ENCODE measurements at places on chromosomes 5 and 9. TPM values are rescaled to one million over a fixed set of nuclear protein-coding genes. Genes with fewer than 3 reads are reported as not detected.
A peak's percentile ranks its signal among the peaks of the same experiment; 100 is the strongest.

The AGXT2 gene
- total RNA-seq, result not detected

The PCDHB16 gene
- 0.10 TPM for total RNA-seq

The CDX1 gene
- not detected for total RNA-seq

The GABRA1 gene
- total RNA-seq, result not detected

DNA sequence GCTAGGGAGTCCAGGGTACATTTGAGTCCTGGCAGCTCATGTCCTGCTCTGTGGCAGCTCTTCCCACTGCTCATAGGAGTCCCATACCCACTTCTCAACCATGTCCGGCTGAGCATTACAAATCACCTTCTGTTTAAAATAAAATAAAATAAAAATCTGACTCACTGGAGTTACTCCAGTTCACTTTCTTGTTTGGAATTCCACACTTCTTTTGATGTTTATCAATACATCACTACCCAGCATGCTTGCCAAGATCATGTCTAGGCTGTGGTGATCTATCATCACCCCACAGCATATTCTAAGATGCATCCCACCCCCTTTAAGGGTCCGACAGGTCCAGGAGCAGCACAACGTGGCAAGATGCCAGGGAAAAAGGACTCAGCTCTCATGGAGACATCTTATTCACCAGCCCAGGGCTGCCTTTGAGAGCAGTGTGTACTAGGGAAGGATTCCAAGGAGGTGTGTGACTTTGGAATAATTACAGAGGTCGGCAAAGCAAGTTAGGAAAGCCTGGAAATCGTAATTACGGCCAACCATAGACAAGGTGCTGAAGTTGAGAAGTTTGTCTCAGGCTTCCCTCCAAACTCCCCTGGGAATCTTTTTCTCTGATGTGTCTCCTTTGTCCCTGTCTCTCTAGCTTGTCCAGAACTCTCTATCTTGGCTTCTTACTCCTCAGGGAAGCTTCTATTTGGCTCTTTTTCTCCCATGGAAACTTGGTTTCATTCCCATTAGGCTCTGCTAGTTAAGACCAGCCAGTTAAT, 111.4 kb upstream of the SLC1A3 start:
- DNase-seq, result peak; percentile 75

GRCh38 chr9:86009133-86009532, 68.2 kb downstream of the NAA35 start:
- DNase-seq, result no peak

GRCh38 chr5:85651731-85652130, 966.0 kb upstream of the COX7C start:
- DNase-seq, result no peak

DNA sequence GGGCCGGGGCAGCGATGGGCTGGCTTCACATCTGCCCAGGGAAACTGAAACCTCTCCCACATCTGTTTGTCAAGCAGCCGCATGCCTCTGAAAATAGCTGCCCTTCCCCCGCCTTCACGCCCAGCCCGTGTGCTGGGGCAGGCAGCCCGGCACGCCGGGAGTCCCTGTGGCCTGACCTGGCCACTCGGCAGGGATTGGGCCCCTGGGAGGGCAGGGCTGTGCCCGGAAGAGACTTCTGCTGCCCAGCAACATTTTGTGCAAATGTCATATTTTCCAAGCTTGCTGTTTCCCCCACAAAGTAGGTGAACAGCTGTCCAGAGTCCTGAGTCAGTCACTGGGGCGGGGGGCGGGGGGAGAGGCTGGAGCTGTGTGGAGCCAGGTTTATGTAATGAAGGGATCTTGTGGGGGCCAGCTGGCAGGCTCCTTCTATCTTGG, 8.2 kb downstream of the COL27A1 start:
- no peak for DNase-seq

- no peak for DNase-seq
Measured at GRCh38 chr9:11551106-11551505, 938.3 kb upstream of the PTPRD start.

DNA sequence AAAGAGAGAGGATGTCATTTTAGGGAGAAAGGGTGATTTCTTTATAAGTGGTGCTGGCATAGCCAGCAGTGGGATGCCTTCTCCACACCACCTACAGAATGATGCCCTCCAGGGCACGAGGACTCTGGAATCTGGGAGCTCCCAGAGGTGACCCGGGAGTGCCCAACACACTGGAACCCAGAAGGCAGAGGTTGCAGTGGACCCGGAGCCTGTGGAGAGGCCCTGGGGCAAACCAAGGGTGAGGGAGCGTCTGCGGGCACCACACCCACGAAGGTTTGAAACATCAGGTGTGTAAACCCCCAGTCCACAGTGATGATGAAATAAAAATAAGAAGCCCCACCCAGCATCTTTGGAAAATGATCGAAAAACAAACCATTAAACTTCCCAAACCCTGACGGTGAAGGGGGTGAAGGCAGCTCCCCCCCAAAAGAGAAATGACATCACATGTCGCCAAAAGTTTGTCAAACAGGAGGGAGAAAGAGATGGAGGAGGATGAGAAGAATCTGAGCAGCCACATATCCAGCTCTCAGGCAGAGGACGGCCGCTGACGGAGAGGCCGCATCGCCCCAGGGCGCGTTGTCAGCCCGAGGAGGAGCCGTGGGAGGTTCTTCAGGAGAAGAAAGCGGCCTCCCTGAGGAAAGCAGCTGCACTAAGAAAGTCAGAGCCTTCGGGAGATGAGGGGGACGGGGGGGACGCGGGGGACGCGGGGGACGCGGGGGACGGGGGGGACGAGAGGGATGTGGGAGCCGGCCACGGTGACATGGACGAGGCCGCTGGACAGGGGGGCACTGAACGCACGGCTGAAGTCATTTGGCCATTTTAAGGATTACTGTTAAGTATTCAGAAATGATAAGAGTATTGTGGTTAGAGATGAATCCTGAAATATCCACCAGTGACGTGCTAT, 43.1 kb upstream of the NSMF start:
- no peak for DNase-seq

GRCh38 chr9:131879911-131880290, 140.0 kb upstream of the RAPGEF1 start:
- DNase-seq, result no peak

GRCh38 chr5:103674251-103674650, 111.7 kb upstream of the NUDT12 start:
- no peak for DNase-seq

DNA sequence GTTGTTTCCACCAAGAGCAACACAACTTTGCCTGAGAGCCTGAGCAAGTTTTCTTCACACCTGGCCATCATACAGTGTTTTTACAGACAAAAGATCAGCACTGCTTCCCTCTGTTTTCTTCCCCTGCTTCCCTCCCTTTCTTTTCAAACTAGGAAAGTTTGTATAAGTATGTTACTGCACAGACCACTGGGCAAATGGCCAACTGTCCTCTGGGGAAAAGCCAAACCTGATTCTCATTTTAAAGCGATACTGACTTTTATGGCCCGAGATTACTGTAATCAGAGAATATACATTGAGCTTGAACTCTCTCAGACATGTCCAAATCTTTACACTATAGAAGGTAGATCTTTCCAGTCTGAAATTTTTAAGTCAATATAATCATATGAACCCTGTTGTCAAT, 415.0 kb downstream of the NFIB start:
- peak; percentile 32 for DNase-seq

- no peak for DNase-seq
Measured at GRCh38 chr5:131289738-131290137, 25.9 kb downstream of the CDC42SE2 start.

DNA sequence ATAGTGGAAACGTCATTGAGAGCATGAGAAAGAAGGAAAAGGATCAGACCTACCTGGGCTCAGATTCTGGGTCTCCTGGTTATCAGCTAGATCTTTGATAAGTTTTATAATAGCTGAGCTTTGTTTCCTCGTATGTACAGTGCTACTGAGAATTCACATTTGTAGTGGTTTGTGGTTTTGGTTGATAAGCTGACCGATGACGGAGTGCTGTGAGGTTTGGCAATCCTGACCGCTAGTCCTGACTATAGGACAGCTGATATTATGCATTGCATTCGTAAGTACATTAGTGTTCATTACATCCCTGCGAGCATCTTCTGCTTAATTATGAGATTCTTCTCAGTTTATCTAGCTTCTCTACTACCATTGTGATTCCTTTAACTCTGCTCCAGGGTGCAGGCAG, 190.7 kb upstream of the SLC27A6 start:
- peak; percentile 14 for DNase-seq

DNA sequence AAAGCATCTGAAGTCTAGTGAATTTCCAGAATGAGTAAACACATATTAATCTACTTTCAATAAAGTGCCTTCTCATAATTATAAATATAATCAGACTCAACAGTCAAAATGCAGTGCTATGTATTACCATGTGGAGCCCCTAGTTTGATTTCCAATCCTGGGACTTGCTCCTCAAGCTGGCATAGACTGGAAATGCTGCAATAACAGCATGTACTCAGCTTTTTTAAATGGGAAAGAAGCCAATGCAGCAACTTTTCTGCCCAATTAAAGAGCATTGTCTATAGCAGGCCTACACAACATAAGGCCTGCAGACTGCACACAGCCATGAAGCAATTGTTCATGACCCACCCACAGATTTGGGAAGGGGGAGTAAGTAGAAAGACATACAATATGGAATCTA, 103.2 kb downstream of the NR2F1-AS1 start:
- DNase-seq, result no peak

GRCh38 chr9:68969538-68969937, 44.4 kb downstream of the PRKACG start:
- DNase-seq, result no peak

GRCh38 chr5:113487781-113488644, at the start of gene MCC:
Gene MCC (minus strand): TSS chr5:113488453.
- DNase-seq, result peak; percentile 80

DNA sequence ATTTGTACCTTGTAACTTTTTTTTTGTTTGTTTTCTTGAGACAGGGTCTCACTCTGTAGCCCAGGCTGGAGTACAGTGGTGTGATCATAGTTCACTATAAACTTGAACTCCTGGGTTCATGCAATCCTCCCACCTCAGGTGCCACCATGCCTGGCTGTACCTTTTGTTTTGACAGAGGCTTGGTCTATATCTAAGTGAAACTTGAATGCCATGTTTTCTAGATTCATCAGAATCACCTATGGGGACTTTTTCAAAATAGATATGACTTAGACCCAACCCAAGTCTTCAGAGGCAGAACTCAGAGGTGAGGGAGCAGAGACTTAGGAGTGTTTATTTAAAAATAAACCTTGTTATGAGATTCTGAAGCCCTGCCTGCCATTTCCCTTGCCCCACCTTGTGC, 128.4 kb downstream of the PTTG1 start:
- DNase-seq, result no peak

GRCh38 chr9:86639899-86640379, 285.7 kb upstream of the TUT7 start:
- DNase-seq, result no peak

Data from MG63 (cell line).